Skeletal muscle cell (primary cell): ENCODE measurements at places on chromosomes 2 and 18.

DNA sequence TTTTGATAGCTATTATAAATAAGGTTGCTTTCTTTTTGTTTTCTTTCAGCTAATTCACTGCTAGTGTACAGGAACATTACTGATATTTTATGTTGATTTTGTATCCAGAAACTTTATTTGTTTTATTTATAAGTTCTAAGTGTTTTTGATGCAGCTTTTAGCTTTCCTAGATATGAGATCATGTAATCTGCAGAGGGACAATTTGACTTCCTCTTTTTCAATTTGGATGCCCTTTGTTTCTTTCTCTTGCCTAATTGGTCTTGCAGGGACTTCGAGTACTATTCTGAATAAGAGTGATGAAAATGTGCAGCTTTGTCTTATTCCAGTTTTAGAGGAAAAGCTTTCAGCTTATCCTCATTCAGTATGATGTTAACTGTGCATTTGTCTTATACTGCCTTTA lies 643.4 kb upstream of the CDH2 start:
- DNase-seq: no peak

DNA sequence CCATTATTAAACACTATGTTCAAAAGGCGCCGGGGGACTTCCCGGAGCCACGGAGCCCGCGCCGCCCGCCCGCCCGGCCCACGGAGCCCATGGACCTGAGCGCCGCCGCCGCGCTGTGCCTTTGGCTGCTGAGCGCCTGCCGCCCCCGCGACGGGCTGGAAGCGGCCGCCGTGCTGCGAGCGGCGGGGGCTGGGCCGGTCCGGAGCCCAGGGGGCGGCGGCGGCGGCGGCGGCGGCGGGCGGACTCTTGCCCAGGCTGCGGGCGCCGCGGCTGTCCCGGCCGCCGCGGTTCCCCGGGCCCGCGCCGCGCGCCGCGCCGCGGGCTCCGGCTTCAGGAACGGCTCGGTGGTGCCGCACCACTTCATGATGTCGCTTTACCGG lies 197 bp downstream of the GDF7 start:
- no peak for DNase-seq

GRCh38 chr2:51003345-51004192 lies 28.4 kb downstream of the NRXN1 start:
- no peak for DNase-seq

- no peak for DNase-seq
These were observed 154.3 kb upstream of the DOCK10 start for GRCh38 chr2:225196579-225196978.

GRCh38 chr2:224887141-224887540 lies 155.1 kb downstream of the DOCK10 start:
- peak; percentile 66 for DNase-seq

DNA sequence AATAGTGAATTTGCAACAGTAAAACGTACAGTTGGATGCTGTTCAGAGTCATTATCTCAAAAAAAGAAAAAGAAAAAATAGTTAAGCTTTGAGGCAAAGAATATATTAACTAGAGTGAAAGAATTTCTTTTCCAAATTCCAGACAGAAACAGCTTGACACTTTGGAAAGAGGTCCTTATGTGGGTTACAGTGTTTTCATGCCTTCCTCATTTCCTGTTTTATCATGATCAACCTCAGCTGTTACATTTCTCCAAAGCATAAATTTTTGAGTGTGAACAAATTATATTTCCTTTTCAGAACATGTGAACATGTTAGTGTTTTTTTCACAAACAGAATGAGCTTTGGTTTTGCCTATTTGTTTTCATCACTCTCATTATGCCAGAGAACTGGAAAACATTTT lies 13.6 kb downstream of the FRZB start:
- DNase-seq: no peak

DNA sequence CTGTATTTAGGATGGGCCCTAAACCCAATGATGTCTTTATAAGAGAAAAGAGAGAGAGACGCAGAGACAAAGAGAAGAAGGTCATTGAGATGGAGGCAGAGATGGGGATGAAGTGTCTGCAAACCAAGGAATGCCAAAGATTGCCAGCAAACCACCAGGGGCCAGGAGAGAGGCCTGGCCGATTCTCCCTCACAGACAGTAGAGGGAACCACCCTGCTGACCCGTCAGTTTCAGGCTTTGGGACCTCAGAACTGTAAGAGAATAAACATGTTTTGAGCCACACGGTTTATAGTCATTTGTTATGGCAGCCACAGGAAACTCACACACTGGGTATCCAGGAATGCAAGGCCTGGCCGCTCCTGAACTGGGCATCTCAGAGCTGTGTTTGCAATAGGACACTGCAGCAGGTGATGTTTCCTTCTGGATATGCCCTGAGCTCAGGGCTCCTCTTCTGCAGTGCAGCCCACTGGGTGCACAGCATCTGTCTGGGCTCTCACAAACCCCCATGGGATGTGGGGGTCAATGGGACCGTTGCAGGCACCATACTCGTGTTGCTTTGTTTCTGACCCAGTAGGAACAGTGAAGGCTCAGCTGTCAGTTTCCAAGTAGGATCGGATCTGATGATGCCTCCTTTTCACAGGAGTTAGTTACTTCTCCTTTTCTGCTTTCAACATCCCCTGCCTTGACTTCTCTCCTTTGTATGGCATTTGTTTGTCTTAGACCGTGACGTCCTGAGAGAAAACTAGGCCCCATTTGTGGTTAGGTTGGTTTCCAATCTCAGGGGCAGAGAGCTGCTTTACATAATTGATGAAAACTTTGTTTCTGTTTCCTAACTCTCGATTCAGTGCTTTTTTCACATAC lies 20.8 kb downstream of the PTPN18 start:
- DNase-seq: no peak

DNA sequence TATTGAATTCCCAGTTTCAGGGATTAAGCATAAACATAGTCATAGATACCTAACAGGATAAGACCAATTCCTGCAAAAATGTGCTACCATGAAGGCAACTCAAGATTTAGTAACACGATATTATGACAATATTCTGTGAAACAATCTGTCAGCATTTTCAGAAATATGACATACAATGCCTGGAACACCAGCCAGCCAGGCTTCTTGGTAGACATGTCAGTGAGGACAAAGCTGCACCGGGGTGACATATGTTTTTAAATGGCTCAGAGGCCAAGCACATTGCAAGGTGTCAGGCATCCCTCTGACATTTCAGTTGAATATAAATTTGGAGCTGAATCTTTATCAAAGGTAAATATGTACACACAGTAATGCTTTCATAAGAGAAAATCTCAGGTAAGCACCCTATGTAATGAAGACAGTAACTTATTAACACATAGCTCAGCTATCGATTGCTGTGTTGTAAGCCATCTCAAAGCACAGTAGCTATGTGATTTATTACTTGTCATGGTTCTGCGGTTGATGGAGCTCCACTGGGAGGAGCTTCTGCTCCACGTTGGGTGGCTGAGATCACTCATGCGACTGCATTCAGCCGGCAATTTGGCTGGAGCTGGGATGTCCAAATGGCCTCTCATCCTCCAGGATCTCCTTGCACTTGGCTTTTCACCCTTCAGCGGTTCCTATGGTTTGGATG lies 31.9 kb upstream of the EML6 start:
- DNase-seq: no peak

- no peak for DNase-seq
These were observed 85.5 kb downstream of the SCN1A start for GRCh38 chr2:166042356-166042755.

DNA sequence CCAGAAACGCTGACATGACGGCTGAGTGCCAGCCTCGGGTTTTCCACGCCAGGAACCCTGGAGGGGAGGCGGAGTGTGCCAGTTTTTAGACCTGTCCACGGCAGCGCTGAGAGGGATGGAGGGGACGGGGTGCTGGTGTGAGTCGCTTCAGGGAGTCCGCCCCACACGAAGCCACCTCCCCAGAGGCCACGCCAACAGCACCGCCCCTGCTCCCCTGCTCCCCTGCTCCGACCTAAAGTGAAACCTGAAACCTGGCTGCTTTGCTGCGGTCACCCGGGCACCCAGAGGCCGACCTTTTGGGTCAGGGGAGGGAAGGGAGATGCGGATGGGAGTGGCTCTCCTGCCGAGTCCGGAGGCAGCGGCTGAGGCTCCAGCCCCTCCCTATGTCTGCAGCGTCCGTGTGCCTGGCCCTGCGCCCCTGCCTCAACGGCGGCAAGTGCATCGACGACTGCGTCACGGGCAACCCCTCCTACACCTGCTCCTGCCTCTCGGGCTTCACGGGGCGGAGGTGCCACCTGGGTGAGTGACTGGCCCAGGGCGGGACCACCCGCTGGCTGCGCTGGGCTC lies 38.1 kb downstream of the SNED1 start:
- no peak for DNase-seq
